ENCODE measurements at places on chromosomes 11 and 22.

DNA sequence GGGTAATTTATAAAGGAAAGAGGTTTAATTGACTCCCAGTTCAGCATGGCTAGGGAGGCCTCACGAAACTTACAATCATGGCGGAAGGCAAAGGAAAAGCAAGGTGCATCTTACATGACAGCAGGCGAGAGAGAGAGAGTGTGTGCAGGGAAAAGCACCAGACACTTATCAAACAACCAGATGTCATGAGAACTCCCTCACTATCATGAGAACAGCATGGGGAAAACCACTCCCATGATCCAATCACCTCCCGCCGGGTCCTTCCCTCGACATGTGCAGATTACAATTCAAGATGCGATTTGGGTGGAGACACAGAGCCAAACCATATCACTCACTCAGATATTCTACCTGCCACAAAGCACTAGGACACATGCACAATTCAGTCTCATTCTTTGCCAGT lies 48.1 kb upstream of the HMGXB4 start:
- DNase-seq: no peak

- DNase-seq: no peak
Observed at GRCh38 chr11:46665356-46665755, 35.1 kb downstream of the ARHGAP1 start.

GRCh38 chr22:44583061-44583760 lies 85.2 kb upstream of the RTL6 start:
- no peak for DNase-seq

- DNase-seq: no peak
Observed at GRCh38 chr22:31106001-31106571, 1.3 kb downstream of the SELENOM start.

- DNase-seq: no peak
Observed at GRCh38 chr22:24389680-24390079, 37.7 kb upstream of the ADORA2A start.

- DNase-seq: no peak
Observed at GRCh38 chr11:75717608-75718418, at the start of gene MOGAT2. TSS of gene MOGAT2 (plus strand) at chr11:75717838. CDS start at chr11:75717889, 51 bp downstream.

GRCh38 chr11:84825106-84825660 lies 802.0 kb downstream of the DLG2 start:
- no peak for DNase-seq

DNA sequence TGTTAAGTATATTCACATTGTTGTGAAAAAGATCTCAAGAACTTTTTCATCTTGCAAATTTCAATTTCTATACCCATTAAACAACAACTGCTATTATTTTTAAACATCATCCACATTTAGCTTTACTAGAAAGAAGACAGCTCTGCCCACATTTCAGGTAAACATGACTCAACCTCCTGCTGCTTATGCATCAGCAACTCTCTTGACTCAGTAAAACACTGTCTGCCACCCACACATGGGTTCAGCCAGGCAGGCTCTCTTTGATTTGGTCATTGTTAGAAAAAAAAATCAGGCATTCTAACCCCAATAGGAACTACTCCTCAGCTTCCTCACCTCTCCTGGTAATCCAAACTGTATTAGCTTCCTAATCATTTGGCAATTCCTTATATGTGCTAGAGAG lies 5.1 kb upstream of the ENDOD1 start:
- DNase-seq: no peak

All from HS-27A (cell line).